Renal cortex interstitium (tissue), 15 donors: ENCODE measurements at places on chromosomes 5 and 9. TPM values are rescaled to one million over a fixed set of nuclear protein-coding genes. Genes with fewer than 3 reads are reported as not detected.

DNA sequence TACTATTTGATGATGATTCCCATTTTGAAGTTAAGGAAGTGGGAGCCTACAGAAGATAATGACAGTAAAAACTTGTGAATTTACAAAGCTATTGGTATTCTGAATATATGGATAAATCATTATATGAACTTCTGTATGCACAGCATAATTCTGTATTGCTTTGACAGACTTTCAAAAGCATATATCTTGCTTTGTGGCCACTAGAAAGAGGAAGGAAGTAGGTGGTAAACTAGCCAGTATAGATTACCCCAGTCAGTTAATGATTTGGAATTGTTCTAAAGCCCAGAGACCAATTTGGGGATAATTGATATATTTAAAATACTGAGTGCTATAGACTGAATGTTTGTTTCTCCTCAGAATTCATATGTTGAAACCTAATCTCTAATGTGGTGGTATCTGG is 53.0 kb downstream of the NR2F1 start:
- no peak for DNase-seq

DNA sequence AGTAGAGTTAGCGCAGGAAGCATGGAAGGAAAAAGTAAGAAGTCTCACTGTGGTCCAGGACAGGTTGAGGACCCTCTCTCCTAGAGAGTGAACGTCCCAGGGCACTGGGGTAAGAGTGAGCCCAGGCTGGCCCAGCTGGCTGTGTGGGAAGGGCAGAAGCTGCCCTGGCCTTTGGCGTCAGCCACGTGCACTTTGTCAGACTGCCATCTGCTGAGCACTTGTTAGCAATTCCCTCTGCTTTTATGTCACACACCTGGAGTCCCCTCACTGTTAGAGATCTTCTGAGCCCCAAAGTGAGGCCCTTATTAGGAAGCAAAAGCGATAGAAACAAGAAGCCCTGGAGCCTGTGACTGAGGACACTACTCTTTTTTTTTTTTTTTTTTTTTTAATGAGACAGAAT is 79.1 kb downstream of the UGCG start:
- DNase-seq: no peak

- no peak for DNase-seq
Observed at GRCh38 chr5:74222806-74223205, 417.7 kb downstream of the ENC1 start.

- no peak for DNase-seq
Observed at GRCh38 chr5:94375801-94376200, 242.6 kb downstream of the KIAA0825 start.

GRCh38 chr9:99294850-99295461 is 72.9 kb downstream of the SEC61B start:
- DNase-seq: no peak

DNA sequence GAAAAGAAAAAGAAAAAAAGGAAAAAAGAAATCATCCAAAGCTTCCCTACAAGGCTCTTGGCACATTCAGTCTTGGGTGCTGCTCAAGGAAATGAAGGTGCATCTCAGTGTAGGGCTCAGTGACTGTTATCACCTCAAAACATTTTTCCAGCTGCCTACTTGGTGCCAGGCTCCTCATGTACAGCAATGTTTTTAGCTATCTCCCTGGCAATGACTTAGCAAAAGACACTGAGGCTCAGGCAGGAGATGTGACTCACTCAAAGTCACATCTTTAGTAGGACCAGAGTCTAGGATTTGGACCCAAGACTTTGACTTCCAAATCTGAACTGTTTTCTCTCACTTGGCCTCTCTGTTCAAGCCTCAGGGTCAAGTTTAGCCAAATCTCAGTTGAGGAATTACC is 264.2 kb downstream of the CRB2 start:
- no peak for DNase-seq

GRCh38 chr9:21835121-21835520 is 32.7 kb downstream of the MTAP start:
- DNase-seq: no peak

DNA sequence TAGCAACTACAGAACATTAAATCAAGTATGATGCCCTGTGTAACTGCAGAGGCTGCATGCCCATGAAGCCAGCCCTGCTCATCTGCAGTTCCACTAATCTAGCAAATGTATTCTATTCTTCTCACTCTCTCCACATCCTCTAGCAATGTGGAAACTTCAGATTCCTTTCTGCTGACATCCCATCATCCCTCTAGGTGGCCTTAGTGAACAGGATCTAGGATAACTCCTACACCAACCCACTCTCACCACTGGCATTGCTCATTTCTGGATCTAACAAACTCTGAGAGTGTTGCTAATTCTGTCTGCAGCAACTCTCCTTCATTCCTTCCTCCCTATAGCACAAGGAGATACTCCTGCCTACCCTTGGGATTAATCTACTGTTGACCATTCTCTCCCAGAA is 80.8 kb downstream of the FAM81B start:
- no peak for DNase-seq

GRCh38 chr5:162434281-162434680 is 366.7 kb downstream of the GABRG2 start:
- DNase-seq: peak; percentile 15

- DNase-seq: no peak
Observed at GRCh38 chr9:93300585-93301081, 116.7 kb downstream of the WNK2 start.

DNA sequence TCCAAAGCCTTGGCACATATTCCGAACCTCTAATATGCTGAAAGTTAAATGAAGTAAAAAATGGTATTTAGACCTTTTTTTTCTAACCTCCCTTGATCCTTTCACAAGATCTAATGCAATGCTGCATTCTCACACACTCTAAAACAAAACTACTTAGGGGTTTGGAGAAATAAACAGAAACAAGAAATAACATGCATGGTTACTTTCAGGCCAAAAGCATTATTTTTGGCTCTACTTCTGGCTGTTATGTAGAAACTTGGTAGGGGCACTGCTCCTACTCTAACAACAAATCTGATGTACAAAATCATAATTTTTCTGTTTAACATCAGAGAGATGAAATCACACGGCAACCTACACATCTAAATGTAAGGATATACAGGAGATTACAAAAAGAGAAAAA is 51.2 kb downstream of the CHD1 start:
- no peak for DNase-seq

DNA sequence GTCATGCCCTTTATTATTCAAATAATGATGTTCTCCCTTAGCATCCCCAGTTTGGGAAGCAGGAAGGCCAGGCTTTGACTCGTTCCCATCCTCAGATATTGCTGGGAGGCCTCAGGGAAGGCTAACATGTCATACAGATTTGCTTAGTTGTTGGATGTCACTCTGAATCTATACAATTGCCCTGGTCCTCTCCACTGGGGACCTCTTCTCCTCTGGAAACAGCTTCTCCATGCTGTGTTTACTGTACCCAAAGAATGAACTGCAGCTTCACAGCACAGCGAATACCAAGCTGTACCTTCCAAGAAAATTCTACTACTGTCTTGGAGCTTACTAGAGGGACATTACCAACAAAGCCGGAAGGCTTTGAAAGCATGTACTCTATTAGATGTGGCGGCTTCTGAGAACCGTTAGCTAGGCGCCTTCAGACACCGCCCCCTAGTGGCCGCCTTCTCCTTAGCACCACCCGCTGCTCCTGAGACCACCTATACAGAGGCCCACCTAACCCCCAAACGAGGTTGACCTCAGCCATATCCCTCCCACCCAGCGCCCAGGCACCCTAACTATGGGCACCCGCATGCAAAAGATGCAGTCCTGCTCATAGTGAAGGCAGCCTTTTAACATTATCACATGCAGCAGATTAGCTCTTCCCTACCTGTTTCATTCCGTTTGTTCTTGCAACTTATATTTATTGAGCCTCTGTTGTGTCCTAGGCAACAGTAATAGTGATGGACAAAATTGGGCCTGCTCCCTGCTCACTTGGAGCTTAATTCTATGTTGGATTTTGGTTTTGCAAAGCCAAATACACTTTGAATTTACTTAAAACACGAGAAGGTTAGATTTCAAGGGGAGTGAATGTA is 34.9 kb upstream of the FOXI1 start:
- peak; percentile 32 for DNase-seq

DNA sequence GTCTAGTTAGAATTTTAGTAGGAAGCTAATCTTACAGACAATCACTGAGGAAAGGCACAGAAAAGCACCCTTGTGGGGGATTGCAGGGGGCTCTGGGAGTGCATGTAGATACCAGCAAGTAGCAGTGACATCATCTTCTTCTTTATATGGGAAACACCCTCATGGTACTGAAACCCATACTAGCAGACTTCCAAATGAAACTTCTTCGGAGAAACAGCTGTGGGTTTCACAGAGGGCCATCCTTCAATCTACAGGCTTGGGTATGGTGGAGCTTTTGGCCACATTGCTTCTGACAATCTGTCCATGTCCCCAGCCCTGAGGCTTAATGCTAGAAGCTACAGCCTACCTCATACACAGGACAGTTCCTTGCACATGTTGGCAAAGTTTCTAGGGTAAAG is 165.2 kb upstream of the NFIB start:
- DNase-seq: no peak

DNA sequence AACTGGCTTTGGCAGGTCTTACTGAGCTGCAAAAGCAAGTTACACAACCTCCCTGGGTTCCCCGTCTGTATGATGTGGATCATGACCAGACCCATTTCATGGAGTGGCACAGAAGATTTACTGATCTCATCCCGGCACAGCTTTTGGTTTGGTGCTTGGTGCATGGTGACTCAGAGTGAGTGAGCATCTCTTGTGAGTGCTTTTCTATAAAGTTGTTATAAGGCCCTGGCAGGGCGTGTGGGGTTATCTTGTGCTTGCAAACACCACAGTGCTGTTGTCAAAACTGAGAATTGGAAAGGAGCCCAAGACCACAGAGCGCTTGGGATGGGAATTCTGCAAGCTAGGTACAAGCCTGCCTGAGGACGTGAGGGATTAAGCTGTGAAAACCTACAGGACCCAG is 425.2 kb downstream of the GADD45G start:
- no peak for DNase-seq

DNA sequence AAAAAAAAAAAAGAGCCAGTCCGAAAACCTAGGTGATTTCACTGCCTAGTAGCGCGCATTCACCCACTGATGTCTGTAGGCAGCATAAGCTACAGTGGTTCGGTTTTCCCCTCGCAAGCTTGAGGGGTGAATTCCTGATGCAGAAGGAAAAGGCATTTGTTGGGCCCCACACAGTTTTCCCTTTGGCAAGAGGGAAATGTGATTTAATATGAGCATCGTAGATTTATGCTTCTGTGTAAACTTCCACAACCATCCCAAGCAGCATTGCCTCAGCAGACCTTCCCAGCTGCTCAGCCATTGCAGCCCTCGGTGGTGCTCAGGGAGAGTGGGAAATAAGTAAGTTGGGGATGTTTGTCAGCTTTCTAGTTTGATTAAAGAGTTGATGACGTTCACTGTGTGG is 231.5 kb upstream of the PPP1R2B start:
- no peak for DNase-seq

- DNase-seq: no peak
Observed at GRCh38 chr9:107423540-107423939, 66.0 kb downstream of the KLF4 start.

DNA sequence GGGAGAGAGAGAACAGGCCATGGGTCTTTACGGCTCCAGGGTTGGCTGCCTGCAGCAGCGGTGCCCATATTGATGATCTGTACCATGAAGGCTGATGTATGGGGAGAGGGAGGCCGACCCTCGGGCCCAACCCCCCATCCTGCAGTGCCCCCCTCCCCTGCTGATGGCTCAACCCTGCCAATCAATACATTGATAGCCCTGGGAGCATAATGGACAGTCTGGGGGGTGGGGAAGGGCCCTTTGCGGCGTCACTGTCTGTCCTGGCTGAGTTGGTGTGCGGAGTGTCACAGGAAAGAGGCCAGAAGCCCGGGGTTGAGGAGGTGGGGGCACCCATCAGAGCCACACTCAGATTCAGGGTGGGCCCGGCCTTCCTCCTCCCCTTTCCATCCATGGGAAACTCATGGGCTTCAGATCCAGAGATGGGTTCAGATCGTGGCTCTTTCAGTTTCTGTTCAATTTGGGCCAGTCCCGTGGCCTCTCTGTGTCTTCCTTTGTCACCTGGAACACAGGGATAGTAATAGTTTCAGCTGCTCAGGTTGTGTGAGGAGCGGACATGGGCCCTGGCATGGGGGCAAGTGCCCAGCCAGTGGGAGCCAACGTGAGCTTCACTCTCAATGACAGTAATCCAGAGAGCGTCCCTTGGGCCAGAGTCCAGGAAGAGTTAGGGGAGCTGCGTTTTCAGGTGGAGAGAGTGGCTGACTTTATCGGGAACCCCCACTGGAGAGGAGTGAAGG is 9.5 kb downstream of the FGF18 start:
- DNase-seq: no peak

DNA sequence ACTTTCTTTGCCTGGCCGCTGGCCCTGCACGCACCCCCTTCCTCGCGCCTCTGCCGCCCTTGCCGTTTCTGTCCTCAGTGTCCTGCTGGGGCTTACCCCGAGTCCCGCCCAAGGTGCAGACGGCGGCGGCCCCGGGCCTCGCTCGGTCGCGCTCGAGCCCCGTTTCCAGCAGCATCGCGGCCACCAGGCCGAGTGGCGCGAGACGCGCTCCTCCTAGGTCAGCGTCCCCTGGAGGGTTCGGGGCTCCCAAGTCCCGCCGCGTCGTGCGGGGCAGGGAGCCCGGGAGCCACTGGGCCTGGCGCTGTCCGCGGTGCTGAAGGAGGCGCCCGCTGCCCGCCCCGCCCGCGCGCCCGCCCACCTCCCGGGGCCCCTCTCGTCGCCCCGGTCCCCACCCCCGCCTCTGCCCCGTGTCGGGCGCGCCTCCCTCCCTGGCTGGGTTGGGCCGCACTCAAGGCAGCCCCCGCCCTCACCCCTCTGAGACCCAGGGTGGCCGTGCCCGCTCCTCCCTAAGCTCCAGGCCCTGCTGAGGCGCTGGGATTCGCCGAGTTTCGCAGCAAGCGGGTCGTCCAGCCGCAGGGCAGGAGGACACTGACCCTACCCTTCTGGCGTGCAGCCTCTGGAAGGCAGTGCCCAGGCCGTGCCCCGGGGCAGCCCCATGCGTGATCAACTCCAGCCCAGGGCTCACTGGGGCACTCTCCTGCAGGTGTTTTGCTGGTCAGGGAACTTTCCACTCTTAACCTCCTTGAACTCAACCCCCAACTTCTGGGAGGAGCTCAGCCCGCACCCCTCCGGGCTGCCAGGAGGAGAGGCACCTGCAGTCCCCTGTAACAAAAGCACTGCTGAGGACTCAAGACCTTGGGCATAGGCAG is at the start of gene LHX3:
Gene LHX3 (minus strand): TSS at position 291 of the 869 bp plus-strand sequence. CDS start 116 bp downstream, at position 175.
- peak; percentile 15 for DNase-seq

GRCh38 chr9:122097679-122098315 is 4.7 kb upstream of the TTLL11 start:
- no peak for DNase-seq

PCDHB5 gene
- 8.5 TPM for polyA plus RNA-seq

NTRK2 gene
- polyA plus RNA-seq: 134 TPM

CCDC183 gene
- polyA plus RNA-seq: 5.8 TPM

UNC5A gene
- polyA plus RNA-seq: 0.09 TPM

SPATA31D4 gene
- polyA plus RNA-seq: not detected

NUTM2F gene
- not detected for polyA plus RNA-seq

PRRX2 gene
- polyA plus RNA-seq: 1.3 TPM

PCDHGC3 gene
- polyA plus RNA-seq: 127 TPM

ERAP2 gene
- polyA plus RNA-seq: 17.7 TPM
